ENCODE measurements at places on chromosomes 2 and 18.

DNA sequence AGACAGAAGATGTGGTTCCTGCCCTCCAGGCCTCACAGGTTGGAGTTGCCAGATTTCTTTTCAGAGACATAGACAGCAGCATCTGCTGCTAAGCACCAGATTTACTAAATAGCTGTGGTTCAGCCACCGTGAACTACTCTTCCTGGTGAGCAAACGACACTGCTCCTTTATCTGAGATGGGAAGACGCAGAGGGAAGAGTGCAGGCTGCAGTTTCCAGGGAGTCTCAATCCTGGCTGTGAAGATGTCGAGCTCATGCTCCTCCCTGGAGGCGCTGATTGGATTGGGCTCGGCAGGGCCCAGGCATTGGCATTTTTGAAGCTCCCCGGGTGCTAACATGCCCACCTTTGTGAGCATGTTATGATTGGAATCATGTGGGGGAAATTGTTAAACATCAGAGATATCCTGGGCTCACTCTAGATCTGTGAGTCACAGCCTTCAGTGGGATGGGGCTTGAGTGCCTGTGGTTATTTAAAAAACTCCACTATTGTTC lies 314.8 kb downstream of the TSN start:
- DNase-seq = no peak

GRCh38 chr18:69908838-69909237 lies 38.8 kb downstream of the CD226 start:
- no peak for DNase-seq

- DNase-seq = no peak
These were observed 246.6 kb downstream of the SETBP1 start for GRCh38 chr18:44927127-44927849.

GRCh38 chr18:74942319-74942910 lies 266.5 kb downstream of the PTGR3 start:
- no peak for DNase-seq

DNA sequence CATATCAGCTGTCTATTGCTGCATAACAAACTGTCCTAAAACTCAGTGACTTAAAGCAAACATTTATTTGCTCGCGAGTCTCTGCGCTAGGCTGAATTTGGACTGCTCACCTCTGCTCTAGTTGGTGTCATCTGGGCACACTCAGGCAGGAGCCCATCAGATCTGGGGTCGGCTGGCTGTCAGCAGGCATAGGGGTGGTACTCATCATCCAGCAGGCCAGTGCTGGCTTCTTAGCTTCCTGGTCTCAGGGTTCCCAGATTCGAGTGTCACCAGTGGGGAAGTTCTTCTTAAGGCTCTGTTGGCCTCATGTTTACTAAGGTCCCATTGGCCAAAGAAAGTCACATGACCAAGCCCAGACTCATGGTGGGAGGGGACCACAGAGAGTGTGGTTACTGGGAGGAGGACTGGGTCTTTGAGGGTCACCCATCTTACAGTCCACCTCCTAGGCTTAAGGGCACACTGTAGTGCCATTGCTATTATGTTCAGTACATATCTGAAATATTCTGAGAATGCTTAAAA lies 71.6 kb upstream of the ATG16L1 start:
- DNase-seq = no peak

All from SJCRH30 (cell line).